ENCODE measurements at places on chromosomes 16 and 17.

DNA sequence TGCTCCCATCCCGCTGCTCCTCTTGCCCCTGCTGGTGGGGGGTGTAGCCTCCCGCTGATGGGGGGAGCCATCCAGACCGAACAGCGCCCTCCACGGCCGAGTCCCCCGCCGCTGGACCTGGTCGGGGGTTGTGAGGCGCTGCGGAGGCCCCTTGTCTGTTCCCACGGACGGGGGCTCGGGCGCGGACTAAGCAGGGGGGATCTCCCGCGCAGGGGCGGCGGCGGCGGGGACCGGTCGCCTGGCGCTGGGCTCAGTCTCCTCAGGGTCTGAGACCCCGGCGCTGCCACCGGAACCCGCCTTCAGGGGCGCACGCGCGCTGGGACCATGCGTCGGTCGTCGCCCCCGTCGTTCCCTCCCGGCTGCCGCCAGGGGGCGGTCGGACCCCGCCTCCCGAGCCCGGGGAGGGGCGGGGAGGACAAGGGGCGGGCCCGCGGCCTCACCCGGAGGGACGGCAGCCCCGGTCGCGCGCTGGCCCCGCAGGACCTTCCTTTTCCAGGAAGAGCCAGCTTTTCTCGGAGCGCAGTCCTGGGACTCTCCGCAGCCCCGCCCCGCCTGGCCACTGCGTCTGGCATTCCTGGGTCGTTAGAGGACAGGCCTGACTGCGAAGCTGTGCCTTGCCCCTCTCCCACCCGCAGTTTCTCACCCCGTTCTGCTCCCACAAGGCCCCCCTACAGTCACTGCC lies 6.3 kb upstream of the IL32 start:
- DNase-seq: peak; percentile 76

DNA sequence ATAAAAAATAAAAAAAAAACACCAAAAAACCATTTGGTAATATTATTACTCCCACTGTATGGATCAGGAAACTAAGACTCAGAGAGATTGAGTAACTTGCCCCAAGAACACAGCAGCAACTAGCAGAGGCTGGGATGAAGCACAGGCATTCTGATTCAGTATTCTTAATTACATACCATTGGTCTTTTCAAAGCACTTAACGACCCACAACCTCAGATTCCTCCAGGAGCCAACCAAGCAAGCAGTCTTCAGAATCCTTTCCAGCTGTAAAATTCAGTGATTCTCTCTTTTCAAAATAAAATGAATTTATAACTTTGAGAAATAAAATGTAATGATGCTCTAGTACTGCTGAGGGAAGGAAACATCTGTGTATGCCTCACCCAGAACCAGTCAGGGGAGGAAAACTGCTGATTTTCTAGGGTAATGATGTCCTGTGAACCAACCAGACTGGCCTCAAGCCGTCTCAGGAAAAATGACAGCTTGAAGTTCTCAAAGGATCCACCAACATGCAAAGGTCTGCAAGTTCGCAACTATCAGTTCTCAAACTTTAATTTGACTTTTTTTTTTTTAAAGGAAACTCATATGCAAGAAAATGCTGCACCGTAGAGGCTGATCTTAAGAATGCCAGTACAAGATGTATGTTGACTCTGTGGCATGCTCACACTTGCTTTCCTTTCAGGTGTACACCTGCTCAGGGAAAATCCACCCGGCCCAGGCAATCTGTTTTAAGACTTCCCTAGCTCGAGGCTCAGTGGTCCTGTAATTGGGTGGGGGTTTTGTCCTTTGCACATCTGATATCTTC lies 9.0 kb downstream of the CUEDC1 start:
- no peak for DNase-seq

GRCh38 chr17:5911919-5912318 lies 158.3 kb upstream of the WSCD1 start:
- DNase-seq: no peak

GRCh38 chr17:63120406-63120805 lies 154.4 kb downstream of the TANC2 start:
- no peak for DNase-seq

DNA sequence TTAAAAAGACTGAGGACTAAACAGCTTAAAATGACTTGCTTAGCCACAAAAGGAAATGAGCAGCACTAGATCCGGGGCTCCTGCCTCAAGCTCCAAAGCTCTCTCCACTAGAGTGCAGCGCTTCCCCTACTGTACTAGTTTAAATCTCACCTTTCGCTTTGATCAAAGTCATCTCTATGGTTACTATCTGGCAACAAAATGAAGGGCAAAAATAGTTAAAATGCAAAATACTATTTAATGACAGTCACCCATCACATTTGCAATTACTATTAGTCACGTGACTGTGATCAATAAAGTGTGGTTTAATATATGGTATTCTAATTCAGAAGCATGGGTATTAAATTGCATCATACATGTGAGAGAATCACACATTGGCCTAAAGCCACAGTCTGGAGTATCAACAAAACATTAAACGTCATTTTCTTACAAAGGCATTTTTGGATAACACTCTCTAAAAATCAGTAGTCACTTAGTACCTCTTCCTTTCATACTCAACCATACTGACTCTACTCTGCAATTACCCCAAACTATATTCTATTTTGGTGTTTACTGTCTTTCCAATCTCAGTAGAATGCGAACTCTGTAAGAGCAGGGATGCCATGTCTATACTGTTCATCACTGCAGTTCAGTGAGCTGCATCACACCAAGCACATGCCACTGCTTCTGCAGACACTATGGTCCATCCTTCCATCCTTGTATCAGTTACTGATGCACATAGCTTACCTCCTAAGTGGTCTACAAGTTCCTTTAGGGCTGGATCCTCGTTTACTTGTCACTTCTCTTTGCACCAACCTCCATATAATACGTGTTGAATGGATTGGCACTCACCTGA lies 6.2 kb downstream of the PSMD12 start:
- DNase-seq: peak; percentile 39

DNA sequence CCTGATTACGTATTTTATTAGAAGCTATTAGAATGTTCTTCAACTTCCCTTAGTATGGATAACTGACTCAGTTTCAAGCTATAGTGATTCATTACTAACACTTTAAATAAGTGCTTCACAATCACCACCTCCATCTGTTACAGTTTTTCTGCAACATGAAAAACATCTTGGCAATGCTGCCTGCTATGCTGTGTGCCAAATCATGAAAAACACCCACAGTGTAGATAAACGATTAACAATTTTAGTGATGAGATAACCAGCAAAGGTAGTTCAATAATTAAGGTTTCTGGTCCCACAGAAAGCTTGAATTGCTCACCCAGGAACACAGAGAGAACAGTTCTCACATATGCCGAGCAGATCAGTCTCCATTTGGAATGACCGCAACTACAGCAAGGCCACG lies 51.4 kb upstream of the SLC25A19 start:
- DNase-seq: no peak

- DNase-seq: no peak
Measured at GRCh38 chr17:3732210-3732621, 8.5 kb downstream of the HASPIN start.

DNA sequence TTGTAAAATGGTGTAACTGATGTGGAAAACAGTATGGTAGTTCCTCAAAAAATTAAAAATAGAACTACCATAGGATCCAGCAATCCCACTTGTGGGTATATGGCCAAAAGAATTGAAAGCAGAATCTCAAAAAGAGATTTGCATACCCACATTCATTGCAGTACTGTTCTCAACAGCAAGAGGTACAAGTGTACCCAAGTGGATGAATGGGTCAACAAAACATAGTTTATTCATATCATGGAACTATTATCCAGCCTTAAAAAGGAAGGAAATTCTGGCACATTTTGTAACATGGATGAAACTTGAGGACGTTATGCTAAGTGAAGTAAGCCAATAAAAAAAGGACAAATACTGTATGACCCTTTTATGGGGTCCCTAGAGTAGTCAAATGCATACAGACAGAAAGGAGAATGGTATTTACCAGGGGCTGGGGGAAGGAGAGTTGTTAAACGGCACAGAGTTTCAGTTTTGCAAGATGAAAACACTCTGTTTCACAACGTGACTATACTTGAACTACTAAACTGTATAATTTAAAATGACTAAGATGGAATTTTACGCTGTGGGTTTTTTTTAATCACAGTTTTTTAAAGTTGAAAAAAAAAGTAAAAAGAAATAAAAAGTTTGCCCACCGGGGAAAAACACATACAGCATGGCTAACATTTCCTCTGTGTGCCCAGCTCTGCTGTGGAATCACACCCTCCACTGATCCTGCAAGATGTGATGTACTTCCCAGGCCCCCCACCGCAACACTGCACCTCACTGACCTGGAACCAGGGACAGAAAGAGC lies 6.1 kb downstream of the TVP23A start:
- DNase-seq: no peak

- DNase-seq: no peak
Measured at GRCh38 chr17:45666641-45667040, 117.5 kb upstream of the CRHR1 start.

DNA sequence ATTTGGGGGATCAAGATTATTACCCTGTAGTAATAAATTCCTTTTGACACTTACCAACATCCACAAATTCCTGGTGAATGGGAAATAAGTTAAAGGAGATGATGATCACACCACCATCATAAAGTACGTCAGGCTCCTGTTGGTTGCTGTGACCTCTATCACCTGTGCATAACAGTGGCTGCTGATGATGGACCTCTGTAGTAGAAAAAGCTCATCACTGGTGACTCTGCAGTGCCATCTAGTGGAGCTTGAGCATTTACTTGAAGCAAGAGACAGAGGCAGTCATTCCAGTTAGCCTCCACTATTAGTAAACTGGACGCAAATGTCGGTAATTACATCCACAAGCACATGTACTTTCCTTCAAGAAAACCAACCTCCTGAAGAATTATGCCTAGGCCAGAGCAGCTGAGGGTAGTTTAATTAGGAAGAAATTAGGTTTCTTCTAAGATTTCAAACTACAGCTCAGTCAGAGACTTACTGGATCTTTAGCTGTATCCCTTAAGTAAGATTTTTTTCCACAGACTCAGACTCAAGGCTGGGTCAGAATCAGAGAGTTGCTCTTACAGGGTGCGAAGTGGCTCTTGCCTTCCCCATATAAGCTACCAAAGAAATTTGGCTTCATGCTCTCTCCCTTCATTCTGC lies 39.3 kb downstream of the CYB561 start:
- peak; percentile 51 for DNase-seq

DNA sequence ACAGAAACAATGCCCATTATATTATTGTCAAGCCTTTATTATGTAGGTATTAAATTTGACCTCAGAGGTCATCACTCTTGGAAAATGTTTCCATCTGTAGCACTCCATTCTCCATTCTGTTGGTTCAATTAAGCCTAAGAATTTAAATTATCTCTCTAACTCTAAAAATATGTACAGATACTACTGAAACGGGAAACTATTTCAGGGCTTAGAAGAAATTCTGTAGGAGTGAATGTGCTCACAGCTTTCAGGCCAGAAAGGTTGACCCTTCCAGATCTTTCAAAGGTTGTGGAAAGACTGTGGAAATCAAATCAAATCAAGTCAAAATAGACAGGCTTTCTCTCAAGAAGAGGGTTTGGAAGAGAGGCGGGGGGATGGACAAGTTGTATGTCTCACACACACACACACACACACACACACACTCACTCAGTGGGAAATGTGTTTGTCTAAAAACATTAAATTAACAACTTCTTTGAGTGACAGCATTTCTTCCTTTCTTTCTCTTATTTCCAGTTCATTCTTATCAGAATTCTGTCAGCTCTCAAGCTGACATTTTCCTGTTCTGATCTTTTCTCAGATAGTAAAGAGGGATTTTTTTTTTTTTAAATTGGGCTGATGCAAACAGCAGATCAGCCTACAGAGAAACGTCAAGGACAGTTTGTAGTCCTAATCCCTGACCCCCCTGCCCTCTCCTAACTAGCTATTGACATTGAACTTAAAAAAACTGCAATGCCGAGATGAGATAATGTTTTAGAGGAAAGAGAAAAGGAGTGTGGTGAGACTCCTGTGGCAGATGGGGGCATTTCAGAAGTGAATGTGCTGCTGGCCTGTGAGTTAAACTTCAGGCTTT lies 139.0 kb upstream of the ZFHX3 start:
- no peak for DNase-seq

All from effector memory CD4-positive, alpha-beta T cell (primary cell).